ENCODE measurements at places on chromosomes 4 and X.

DNA sequence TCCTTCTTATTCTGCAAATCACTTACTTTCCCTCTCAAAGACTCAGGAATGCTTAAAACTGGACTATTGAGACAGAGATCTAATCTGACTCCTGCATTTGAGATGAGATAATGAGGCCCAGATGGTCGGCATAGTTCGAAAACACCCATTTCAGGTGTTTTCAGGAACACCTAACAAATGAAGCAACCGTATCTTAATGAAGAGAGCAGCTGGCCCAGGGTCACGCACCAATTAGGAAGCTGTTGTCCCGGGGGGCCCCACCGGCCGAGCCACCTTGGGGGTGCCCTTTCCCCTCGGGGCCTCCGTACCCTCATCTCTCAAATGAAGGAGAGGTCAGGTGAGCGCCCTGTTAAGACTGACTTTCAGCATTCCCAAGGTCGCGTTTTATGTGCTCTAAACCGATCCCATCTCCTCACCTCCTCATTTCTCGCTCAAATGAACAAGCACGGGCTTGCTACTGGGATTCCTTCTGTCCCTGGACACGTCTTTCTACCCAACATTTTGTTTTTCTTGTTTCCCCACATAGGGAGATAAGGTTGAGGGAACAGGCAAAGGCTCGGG lies 824 bp downstream of the LRPAP1 start:
- no peak for DNase-seq

DNA sequence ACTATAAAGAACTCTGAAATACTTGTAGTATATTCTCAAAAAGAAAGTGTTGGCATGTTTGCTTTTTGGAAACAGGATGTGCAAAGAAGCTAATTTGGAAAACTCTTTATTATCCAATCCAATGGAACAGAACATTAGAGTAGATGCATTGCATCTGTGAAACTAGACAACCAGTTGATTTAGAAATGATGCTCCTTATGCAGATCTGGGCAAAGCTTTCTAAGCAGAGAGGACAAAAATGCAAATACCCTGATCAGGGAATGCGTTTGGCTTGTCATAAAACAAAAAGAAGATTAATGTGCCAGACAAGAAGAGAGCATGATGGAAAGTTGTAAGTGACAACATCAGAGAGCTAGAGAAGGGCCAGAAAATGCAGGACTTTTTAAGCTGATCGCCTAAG lies 142.3 kb downstream of the RCHY1 start:
- DNase-seq = no peak

GRCh38 chr4:6162885-6163284 lies 37.5 kb downstream of the JAKMIP1 start:
- DNase-seq = no peak

- no peak for DNase-seq
Measured at GRCh38 chrX:16137416-16138107, 14.2 kb downstream of the GRPR start.

DNA sequence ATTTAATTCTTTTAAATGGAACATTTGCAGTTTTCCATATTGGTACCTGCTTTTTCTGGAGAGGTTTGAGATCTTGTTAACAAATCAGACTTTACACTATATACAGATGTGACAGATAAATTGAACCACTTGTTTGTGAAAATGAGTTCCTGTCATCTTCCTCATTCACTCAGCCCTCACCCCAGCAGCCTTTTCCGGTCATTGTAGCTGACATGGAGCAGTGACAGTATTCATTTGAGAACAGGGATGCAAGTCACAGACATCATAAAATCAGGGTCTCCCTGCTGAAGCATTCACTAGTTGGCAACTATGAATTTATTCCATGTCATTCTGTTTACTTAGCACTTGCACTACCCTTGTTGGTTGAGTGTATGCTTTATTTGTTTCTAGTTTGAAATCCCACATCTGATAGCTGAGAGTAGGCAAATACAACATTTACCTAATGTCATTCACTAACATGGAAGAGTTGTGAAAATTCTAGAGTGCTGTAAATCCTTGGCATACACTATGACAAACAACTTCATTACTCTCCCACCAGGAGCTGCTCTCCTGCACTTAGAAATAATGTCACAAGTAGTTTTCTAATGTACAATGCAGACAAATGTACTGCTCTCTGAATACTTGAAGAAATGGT lies 78.9 kb downstream of the UGT8 start:
- no peak for DNase-seq

DNA sequence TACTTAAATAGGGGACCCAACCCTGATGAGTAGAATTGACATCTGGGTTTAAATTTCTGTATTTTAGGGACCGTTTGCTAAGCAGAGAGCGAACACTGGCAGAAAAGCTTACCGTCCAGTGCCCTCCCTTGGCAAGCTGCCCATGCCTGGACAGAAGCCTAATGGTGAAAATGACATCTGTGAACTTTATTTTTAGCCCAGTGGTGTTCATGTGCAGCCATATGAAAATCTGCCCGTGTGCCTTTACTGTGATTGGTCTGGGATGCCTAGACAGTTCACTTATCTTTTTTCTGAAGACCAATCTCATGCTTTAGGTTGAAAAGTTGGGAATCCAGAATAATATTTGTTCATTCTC lies 1.1 kb downstream of the STBD1 start:
- DNase-seq = no peak

- DNase-seq = no peak
Measured at GRCh38 chrX:39309018-39309635, 507.9 kb downstream of the MID1IP1 start.

DNA sequence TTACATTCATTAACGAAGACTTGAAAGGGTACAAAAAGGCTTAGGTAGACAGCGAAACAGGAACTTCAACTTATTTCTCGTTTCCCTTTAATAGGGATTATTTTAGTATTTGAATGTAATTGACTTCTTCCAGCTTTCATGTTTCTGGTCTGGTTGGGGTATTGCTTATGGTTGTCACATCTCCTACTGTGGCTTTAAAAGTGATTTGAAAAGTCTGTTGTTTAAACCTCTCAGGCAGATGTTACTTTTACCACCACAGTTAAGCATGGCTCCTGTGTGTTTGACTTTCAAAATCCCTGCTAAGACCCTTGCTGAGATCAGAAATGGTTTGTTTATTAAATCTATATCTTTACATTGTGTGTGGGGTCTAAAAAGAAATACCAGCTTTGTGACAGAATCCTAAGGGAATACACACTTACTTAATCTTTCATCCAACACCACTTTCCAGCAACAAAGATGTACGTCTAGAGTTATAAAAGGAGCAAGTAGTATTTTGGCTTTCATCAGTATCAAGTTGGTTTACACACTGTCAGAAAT lies 661.2 kb downstream of the FAT4 start:
- no peak for DNase-seq

DNA sequence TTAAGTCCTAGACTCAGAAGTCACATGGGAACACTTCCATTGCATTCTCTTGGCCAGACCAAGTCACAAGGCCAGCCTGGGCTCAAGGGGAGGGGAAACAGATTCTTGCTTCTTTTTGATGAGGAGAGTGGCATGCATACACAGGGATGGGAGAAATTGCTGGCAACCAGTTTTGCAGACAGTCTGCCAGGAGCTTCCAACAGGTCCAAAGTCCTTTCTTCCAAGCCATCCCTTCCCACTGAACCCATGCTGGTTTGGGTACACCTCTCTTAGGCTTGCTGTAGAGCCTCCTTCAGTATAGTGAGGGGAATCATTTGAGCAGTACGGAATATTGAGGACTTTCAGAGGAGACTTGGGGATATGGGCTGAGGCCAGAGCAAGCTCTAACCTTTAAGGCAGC lies 267.8 kb downstream of the BCOR start:
- DNase-seq = no peak

DNA sequence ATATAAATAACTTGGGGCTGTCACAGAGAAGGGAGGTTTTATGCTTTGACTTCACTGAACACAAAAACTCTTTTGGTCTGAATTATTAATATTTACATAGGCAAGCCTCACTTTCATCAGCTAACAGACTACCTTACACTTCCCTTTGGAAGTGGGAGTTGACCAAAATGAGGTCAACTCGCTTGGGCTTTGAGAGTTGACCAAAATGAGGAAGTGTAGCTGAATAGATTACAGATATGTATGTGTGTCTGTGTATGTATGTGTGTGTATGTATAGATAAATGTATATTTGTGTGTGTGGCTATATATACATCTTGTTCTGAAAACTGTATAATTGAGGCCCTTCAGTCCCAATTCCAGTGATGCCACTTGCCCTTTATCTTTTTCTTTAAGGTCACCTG lies 113.3 kb upstream of the IL13RA1 start:
- DNase-seq = peak; percentile 50

DNA sequence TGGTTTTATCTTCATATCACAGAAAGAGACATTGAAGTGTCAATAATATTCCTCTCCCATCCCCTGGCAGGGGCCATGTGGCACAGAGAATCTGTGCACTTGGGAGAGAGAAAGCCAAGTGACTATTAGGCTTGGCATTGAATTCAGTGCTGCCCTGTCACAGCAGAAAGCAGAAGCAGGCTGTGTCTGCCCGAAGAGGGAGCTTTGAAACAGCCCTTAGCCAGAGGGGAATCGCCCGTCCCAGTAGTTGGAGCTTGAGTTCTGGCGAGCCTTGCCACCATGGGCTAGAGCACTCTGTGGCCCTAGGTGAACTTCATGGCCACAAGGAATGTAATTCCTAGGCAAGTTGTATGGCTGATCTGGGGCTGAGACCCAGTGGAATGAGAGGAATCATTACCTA lies 282.5 kb upstream of the PCDH10 start:
- DNase-seq = no peak

DNA sequence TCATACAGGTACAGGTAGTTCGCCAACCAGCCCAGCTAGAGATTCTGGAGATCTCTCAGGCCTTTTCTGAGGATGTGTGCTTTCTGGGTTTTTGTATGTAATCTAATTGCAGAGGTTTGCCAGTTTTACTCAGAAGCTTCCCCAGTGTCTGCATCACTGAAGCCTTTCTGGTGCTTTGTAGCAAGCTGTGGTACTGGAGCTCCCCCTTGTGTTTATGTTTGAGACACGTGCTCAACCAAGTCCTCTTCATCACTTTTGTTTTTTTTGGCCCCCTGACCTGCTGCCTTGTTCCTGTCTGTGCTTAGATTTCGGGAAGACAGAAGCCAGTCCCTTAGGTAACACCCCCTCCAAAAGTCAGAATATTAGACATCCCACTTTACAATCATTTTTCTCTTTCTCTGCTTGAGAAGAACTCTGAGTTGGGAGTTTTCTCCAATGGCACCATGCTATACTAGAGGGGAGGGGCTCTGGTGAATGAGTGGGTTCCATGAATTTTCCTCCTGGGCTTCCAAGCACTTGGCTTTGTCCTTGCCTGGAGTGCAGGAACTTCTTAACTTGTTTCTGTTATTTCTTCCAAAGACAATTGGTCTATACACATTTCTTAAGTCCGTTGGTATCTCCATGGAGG lies 128.4 kb upstream of the TBC1D9 start:
- peak; percentile 84 for DNase-seq

DNA sequence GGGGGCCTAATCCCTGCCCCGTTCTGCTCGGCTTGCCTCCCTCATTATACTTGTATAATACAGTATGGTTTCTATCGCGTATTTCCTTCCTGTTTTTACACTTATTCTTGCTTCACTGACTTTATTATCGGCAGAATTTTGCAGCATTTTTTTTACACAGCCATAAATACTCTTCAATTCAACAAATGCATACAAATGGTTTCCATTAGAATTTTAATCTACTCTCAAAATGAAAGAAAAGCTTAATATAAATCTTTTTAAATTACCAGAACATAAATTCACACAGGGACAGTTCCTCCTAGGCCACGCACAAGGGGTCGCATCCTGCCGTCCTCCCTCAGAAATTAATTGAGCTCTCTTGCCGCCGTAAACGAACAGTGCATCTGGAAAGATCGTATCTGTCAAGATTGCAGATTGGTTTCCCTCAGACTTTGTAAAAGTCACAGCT lies 42.9 kb downstream of the DCTD start:
- DNase-seq = no peak

- no peak for DNase-seq
Measured at GRCh38 chr4:2792711-2793585, at the start of gene SH3BP2. Gene SH3BP2, plus strand, starts transcription at chr4:2793085. Its CDS starts 27,533 bp downstream, at chr4:2820618.

GRCh38 chr4:102598086-102598761 lies 97.1 kb downstream of the NFKB1 start:
- DNase-seq = no peak

GRCh38 chr4:95511477-95511876 lies 37.3 kb downstream of the UNC5C start:
- DNase-seq = no peak

DNA sequence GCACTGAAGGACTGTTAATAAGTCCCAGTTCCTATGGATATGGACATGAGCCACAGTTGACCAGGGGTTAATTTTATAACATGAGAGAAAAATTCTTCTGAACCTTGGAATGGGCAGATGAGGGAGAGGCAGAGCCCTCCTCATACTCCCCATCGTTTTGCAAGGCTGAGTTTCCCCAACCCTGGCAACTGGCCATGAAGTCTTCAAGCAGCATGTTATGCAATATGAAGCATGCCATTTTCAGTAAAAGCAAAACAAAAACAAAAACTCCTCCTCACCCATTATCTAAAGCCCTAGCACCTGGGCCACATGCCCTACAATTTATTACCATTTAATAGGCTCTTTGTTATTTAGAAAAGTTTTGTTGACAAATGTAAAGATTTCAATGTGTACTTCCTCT lies 64.5 kb downstream of the GPC4 start:
- no peak for DNase-seq

DNA sequence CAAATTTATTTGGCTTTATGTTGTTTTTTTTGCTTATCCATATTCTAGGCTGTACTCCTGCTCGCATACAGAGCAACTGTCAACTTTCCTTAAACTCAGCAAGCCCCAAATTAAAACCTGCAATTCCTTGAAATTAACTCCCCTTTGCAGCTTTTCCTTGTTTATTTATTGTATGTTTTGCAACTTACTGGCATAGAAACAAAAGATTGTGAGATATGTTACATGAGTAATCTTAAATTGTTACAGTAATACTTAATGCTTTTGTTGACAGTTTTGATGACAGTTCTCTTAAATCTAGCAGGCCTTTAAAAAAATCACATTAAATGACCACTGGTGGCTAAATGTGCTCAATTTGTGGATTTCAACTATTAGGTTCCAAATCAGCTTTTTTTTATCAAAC lies 4.5 kb downstream of the DDX3X start:
- no peak for DNase-seq

GRCh38 chr4:4247696-4248028 lies 361 bp downstream of the TMEM128 start:
- peak; percentile 47 for DNase-seq

DNA sequence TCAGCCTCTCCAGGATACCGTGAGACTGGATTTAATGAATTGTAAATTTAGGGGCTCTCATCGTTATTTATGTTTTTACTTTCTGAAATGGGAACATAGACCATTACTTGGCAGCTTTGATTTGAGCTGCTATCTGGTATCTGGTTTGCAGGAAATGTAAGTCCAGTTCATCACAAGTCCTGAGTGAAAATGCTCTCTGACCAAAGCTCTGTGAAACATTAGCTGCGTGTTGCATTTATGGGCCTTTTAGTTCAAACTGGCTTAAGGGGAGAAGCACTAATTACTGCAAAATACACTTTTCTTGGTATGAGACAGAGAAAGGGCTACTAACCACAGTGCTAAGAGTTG lies 420 bp downstream of the CC2D2A start:
- DNase-seq = no peak

DNA sequence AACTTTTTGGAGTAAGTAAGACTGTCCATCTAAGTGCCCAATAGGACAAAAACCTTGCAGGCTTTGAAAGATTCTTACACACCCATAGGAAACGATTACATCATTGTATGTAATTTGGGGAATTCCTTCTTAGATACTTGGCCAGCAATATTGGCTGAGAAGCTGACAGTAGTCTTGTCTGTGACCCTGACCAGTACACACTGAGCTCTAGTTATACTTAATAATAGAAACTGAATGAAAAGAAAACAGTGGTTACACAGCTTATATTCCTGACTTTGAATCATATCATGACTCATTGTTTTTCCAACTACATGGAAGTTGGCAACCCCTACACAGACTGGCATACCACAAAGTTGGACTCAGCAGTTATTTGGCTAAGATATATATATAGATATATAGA lies 7.1 kb upstream of the TLR2 start:
- no peak for DNase-seq
